GM23248 (cell line): ENCODE measurements at places on chromosomes 5 and 9. TPM values are rescaled to one million over a fixed set of nuclear protein-coding genes. Genes with fewer than 3 reads are reported as not detected.

The VCAN gene
- 241 and 327 TPM in 2 replicates for total RNA-seq

The SPINK4 gene
- not detected in 2 replicates for total RNA-seq

GRCh38 chr9:4080921-4081895, 218.7 kb downstream of the GLIS3 start:
- peak; percentile 49 for DNase-seq

GRCh38 chr9:37715260-37715659, 38.3 kb upstream of the TRMT10B start:
- no peak for DNase-seq

The TAF1L gene
- total RNA-seq = not detected in 2 replicates

DNA sequence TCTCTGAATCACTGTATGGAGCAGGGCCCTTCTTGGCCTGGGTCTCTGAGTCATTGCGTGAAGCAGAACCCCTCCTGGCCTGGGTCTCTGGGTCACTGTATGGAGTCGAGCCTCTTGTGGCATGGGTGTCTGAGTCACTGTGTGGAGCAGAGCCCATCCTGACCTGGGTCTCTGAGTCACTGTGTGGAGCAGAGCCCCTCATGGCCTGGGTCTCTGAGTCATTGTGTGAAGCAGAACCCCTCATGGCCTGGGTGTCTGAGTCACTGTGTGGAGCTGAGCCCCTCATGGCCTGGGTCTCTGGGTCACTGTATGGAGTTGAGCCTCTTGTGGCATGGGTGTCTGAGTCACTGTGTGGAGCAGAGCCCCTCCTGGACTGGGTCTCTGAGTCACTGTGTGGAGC, 94.0 kb upstream of the RAPGEF1 start:
- DNase-seq = no peak

DNA sequence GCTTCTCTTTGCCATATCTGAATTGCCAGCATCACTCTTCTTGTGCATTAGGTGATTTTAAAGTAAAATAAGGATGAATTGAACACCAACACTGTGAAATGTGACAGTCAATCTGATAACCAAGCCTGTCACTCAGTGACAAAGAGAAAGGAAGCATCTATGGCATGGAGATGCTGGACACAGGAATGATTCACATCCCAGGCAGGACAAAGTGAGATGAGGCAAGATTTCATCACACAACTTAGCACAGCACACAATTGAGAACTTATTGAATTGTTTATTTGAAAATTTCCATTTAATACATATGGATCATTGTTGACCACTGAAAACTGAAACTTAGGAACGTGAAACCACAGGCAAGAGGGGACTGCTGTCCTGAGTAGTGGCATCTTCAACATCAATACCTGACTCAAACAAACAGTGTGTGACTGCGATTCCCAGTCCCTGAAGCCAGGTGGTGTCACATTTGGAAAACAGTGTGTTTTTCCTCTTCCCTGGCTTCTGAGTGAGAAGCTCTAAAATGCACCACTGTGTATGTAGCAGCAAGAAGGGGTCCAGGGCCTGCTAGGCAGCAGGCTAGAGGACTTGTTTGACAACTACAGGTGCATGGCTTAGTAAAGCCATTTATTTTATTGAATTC, 10.7 kb downstream of the GAPT start:
- peak; percentile 10 for DNase-seq

DNA sequence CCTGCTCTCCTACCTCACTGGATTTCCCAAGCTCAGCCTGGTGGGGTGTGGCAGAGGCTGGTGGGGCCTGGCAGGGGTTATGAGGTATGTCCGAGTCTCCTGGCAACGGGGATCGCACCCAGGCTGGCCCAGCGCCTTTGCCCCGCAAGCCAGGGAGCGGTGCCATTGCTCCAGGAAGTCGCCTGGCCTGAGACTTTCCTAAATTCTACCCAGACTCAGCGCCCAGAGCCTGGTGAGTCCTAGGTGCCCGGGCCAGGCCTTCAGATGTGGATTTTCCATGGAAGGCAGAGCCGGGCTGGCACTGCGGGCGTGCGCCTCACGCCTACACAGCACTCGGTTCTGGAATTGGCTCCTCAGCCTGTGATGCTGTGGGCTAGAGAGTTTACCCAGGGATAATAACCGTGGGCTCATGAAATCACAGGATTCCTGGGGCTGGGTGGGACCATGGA, 155.4 kb upstream of the COL5A1 start:
- no peak for DNase-seq

GRCh38 chr5:179432547-179432946, 87.3 kb upstream of the ADAMTS2 start:
- no peak for DNase-seq

GRCh38 chr5:52809884-52810283, 22.2 kb downstream of the ITGA1 start:
- DNase-seq = peak; percentile 76

- peak; percentile 37 for DNase-seq
These were observed 48.9 kb upstream of the CACNA1B start for GRCh38 chr9:137828527-137829259.

The SPATA31D4 gene
- total RNA-seq = not detected in 2 replicates

GRCh38 chr9:6584881-6585597, 60.5 kb downstream of the GLDC start:
- peak; percentile 46 for DNase-seq

- no peak for DNase-seq
These were observed 452.8 kb downstream of the RAB3C start for GRCh38 chr5:59035681-59036080.

GRCh38 chr9:134341306-134341705, 15.1 kb downstream of the RXRA start:
- DNase-seq = no peak

DNA sequence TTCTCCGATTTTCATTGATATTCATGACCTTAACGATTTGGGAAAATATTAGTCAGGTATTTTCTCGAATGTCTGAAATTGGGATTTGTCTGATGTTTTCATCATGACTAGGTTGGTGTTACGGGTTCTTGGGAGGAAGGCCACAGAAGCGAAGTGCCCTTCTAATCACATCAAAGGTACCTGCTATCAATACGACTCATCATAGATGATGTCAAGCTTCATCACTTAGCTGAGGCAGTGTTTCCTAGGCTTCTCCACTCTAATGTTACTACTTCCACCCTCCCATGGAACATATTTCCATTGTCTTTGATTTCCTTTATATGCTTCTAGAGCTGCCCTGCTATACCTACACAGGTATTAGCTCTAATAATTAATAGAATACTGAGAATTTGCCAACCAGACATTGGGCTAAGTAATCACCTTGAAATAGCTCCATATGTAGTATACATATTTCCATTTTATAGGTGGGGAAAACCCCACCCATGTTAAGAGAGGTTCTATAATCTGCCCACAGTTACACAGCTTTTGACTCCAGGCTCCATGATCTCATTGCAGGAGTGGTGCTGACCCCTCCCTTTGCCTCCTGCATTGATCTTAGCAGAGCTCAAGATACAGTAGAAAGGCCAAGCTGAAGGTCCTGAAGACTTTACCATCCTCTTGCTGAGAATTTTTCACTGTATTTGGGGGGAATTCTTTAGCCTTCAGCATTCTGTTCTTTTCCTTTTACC, 238.6 kb upstream of the ADAMTSL1 start:
- DNase-seq = no peak

GRCh38 chr5:179319741-179320281, 25.4 kb downstream of the ADAMTS2 start:
- DNase-seq = peak; percentile 75

The PCDHA9 gene
- not detected in 2 replicates for total RNA-seq

- no peak for DNase-seq
These were observed 18.3 kb upstream of the TERT start for GRCh38 chr5:1312993-1313833.

The C9orf50 gene
- total RNA-seq = 0.32 TPM in 1 of 2 replicates, not detected in the other

The FTMT gene
- total RNA-seq = not detected in 2 replicates

- DNase-seq = no peak
These were observed 414.1 kb upstream of the MEF2C start for GRCh38 chr5:89297066-89297465.

- DNase-seq = no peak
These were observed 508.2 kb downstream of the CDK5RAP2 start for GRCh38 chr9:120071760-120072159.

GRCh38 chr5:175922192-175922885, 45.8 kb downstream of the THOC3 start:
- peak; percentile 90 for DNase-seq
